Mammary epithelial cell (primary cell): ENCODE measurements at places on chromosomes 5 and 9. TPM values are rescaled to one million over a fixed set of nuclear protein-coding genes. Genes with fewer than 3 reads are reported as not detected.
A peak's percentile ranks its signal among the peaks of the same experiment; 100 is the strongest.

The PCDHGB4 gene
- total RNA-seq, result 4.2 and 5.7 TPM in 2 replicates

The TERT gene
- total RNA-seq, result not detected

The PRDM9 gene
- not detected in 2 replicates for total RNA-seq

The OGN gene
- not detected in 2 replicates for total RNA-seq

The INSL6 gene
- total RNA-seq, result not detected in 2 replicates

The C9orf43 gene
- total RNA-seq, result 0.83 TPM

The CDH12 gene
- total RNA-seq, result not detected in 2 replicates

GRCh38 chr5:179969110-179969509 lies 61.4 kb upstream of the TBC1D9B start:
- DNase-seq, result no peak

GRCh38 chr9:123954518-123955280 lies 24.8 kb upstream of the DENND1A start:
- DNase-seq, result no peak

DNA sequence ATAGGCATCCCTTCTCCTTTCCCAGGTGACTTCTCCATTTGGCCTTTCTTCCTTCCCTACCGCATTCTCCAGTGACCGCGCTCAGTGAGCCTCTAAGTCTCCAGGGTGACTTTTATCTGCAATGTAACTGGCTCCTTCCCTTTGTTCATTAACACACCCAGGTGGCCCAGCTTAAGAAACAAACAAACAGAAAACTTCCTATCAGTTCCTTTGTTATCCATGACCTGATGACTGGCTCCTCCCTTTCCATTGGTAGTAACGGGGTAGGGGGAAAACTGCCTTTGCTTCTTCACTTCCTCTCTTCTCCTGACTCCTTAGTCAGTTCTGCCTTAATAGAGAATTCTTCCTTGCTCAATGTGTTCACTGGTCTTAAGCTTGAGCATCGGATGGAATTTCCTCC lies 7.0 kb upstream of the SH3GL2 start:
- DNase-seq, result no peak

DNA sequence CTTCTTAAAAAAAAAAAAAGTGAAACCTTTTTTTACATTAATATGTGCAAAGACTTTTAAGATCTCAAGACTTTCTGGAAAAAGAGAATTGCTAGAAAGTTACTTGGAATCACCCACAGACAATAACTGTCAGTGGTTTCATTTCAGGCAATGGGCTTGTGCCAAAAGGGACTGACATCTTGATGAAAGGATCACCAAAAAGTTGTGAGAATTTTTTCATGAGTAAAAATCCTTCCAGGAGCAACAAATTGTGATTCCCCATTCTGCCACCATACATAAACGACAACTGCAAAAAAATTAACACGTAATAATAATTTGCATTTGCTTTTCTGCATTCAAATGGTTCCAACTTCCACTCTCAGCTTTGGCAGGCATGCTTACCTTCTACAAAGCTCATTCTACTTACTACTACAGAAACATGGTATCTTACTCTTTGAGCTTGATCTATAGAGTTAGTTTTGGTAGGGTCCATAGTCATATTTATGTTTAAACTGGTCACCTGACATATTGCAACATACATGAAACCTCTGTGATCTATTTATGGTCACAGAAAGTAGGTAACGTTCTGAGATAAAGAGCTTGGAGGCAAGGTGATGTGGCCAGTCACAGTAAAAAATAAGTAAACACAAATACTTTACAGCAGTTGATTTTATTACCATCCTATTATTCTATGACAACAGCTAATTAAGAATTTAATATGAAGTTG lies 3.0 kb downstream of the NREP start:
- no peak for DNase-seq

DNA sequence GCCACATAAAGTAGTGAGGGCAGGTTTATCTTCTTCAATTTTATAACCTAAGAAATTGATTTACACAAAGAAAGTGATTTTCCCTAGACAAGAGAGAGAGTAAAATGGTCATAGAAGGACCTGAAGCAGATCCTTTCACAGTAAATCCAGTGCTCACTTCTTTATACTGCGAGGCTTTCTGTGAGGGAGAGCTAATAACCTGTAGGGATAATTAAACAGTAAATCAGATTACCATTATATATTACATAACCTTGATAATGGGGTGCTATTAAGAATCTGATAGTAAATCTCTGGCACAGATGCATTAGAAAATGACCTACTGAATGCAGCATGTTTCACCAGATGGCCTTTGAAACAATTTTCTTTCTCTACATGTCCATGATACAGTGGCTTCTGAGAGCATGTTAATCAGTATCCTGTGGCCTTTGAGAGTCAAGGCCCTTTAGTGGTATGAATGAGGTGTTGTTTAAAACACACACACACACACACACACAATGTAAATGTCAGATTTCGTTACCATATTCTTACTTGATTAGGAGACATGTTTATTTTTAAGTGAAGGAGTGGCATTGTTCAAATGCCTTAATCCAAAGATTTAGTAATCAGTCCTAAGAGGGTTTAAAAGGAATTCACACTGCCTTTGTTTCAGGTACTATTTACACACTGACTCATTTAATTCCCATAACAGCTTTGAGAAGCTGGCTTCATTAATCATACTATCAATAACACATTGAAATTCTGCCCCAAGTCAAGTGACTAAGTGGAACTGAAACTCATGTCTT lies 124.7 kb downstream of the ALDH1A1 start:
- peak; percentile 90 for DNase-seq

DNA sequence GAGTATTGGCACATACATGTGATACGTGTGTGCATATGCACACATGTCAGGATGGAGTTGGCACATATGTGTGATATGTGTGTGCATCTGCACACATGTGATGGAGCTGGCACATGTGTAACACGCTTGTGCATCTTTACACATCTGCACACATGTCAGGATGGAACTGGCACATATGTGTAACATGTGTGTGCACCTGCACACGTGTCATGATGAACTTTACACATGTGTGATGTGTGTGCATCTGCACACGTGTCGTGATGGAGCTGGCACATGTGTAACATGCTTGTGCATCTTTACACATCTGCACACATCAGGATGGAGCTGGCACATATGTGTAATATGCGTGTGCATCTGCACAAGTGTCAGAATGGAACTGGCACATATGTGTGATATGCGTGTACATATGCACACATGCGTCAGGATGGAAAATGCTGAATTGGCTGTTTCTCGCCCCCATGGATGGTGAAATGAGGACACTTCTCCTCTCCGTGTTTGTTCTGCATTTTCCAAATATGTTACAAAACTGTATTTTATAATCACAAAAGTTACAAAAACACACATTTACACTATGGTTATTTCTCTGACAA lies 16.3 kb upstream of the SLC6A19 start:
- no peak for DNase-seq

DNA sequence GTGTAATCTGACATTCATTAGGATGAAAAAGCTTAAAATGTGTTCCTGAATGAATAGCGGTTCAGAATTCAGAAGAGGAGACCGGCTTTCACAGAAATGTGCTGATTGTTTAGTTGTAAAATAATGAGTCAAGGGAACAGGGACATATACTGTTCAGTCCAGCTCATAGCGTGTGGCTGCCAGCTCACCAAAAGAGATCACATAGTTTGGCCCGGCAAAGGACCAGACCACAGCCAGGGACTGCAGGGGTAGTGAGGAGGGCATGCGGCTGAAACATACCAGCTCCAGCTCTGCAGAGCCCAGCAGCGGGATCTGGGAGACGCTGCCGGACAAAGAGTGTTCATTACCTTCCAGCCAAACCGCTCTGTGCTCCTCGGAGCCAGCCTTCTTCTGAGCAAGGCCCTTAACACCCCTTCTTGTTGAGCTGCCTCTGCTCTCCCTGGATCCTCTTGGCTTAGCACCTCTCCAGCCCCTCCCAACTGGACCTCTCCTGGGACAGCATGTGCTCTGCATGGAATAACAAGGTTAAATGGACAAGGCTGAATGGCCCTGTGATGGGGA lies 116.8 kb upstream of the CNTLN start:
- DNase-seq, result no peak

- DNase-seq, result no peak
These were observed 136.3 kb downstream of the APBA1 start for GRCh38 chr9:69535911-69536310.

DNA sequence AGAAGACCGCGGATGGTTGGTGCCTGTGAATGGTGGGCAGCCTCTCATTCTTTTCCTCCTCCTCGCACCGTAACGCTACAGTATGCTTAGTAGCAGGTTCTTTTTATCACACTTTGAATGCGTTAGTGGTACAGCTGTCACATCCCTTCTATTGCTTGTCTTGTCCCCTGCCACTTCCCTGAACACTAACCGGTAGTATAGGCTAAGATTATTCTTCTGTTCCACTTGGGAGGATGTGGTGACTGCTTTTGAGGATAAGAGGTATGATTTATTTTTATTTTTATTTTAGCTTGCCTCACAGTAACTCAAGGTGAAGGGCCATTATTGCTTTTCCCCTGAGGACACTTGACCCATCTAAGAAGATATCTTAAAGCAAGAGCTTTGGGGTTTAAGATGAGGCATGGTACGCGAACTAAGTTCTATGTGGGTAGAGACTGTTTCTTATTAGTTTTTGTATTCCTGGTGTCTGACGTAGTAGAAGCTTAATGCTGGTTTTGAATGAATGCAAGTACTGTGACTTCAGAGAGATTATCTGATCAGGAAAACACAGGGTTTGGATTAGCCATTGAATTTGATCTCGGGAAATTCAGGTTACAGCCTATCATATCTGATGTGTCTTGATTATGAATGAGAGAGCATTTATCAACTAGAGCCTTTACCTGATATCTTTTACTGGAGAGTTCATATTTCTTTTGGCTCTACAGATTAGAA lies 951 bp downstream of the UNC13B start:
- peak; percentile 12 for DNase-seq

DNA sequence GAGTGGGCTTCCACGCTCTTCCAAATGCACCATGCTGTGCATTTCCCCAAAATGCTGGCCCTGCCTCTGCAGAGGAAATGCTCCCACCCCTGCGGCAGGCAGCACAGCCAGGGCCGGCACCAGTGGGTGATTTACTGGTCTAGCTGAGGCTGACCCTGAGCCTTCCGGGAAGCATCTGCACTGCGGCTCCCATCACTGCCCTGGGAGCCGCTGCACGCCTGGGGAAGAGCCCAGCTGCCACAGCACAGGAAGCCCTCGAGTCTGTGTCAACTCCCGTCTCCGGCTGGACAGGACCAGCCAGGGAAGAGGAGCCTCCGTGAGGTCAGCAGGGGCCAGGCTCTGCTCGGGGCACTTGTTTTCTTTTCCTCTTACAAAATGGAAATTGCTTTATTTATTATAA lies 25.1 kb upstream of the EEIG1 start:
- DNase-seq, result no peak

GRCh38 chr5:139141446-139142204 lies 56.5 kb downstream of the SIL1 start:
- DNase-seq, result peak; percentile 32

GRCh38 chr5:113240951-113241726 lies 193.7 kb downstream of the TSSK1B start:
- DNase-seq, result no peak

- no peak for DNase-seq
These were observed 245.4 kb upstream of the ANKH start for GRCh38 chr5:15116996-15117395.
